A172 (cell line): ENCODE measurements at places on chromosomes 3 and 15.

GRCh38 chr3:69445024-69445423, 59.1 kb upstream of the FRMD4B start:
- DNase-seq, result peak; percentile 27

GRCh38 chr15:50783411-50783810, 17.9 kb upstream of the SPPL2A start:
- no peak for DNase-seq

- peak; percentile 68 for DNase-seq
Observed at GRCh38 chr3:101091489-101091888, 98.3 kb upstream of the ABI3BP start.

DNA sequence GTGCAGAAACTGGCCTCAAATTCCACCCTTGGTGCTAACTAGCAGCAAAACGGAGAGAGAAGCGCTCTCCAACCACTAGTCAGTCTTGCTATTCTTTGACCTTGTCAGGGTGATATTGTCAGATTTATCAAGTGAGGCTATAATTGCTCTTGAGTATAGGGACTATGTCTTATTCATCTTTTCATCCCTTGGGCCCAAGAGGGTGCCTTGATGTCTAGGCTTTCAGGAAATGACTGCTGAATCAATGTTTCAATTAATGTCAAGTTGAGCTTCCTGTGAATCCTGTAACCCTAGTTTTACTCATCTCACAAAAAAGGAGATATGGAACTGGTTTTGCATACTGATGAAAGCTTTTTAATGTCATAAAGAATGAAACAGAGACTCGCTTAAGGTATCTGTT, 701.3 kb downstream of the EDEM1 start:
- DNase-seq, result no peak

GRCh38 chr15:73986776-73987056, 5.4 kb downstream of the STOML1 start:
- no peak for DNase-seq

DNA sequence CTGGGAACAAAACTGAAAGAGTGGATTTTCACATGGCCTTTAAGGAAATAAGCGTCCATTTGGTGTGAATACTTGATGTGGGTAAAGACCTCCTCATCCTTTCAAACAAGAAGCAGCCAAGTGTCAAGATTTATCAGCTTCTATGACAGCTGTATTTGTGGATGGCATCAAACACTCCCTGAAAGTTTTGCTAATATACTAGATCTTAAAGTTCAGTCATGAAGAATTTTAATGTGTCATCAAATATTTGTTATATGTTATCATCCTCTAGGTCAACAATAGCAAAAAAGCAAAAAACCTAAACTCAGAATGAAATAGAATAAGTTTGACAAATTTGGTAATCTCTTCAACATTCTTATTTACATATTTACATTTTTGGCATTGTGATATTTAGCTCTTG, 29.1 kb upstream of the LYSMD4 start:
- no peak for DNase-seq

GRCh38 chr15:57327985-57328471, 48.3 kb upstream of the CGNL1 start:
- peak; percentile 94 for DNase-seq

GRCh38 chr3:43418601-43419272, 132.4 kb downstream of the SNRK start:
- no peak for DNase-seq

DNA sequence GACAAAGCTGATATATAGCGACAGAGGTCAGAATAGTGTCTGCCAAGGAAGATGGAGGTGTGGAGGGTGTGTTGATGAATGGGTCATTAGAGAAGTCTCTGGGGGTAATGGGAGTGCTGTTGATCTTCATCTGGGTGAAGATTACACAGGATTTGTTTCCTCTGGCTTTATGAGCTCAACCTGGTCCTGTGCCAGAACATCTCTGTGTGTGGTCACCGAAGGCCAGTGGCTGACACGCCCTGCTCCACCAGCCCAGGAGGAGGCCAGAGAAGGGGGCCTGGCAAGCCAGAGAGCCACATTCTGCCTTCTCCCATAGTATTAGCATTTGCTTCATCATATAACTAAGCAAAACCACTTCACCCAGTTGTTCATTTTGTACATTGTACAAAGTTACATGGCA, 121.1 kb downstream of the ZNF621 start:
- DNase-seq, result no peak

- DNase-seq, result no peak
Observed at GRCh38 chr3:126448893-126449180, 26.9 kb downstream of the ZXDC start.

DNA sequence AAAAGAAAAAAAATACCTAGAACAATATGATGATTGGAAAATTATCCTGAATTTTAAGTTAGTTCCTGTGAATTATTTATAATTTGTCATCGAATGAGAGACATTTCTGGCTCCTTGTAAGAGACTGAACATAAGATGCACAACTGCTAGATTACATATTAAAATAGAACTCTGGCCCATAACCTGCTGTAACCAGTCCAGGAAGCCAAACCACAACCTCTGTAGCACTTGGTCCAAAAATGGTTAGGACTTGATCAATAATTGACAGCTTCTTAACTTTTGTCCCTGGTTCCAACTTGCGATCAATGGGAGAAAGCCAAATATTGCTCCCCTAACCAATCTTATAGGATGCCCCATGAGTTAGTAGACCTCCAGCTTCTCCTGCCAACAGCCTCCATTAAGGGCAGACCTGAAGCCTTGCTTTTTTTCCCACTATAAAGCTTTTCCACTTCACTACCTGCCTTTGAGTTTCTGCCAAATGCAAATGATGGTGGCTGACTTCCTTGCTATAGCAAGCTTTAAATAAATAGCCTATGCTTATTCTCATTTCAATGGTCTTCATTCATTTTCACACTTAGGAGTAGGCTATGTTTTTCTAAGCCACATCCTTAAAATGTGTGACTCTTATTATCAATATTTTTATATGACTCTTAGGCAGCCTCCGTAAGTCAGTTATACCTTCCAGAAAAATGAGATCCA, 224.0 kb upstream of the ARHGEF26 start:
- DNase-seq, result no peak

DNA sequence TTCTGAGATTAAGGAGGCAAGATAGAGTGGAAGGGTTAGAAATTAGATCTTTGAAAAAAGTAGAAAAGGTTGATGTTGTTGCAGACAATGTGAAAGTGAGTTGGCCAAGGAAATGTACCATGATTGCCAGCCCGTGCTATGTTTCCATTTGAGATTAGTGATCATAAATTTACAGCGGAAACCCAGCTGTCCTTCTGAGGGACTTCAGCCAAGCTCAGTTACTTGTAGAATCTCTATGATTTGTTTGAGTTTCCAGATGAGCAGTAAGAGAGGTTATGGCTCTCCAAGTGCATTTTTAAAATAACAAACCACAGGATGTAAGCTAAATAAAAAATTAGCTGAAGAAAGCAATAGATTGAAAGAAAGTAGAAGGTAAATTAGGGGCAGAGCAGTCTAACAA, 54.2 kb upstream of the RBMS3 start:
- peak; percentile 14 for DNase-seq

DNA sequence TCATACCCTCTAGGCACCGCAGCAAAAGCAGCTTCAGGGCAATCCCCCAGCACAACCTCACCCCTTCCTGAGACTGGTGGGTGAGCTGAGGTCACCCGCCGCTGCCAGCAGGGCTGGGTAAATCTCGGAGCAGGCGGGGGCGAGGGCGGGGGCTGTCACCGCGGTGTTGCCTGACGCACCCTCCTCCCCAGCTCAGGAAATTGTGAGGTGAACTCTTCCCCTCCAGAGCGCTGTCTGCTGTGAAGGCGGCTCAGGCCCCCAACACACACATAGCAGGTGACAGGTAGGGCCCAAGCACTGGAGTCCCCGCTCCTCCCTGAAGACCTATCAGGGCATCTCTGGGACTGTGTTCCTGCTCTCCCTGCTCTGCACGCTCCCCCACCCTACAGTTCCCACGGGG, 30.2 kb upstream of the FURIN start:
- no peak for DNase-seq

DNA sequence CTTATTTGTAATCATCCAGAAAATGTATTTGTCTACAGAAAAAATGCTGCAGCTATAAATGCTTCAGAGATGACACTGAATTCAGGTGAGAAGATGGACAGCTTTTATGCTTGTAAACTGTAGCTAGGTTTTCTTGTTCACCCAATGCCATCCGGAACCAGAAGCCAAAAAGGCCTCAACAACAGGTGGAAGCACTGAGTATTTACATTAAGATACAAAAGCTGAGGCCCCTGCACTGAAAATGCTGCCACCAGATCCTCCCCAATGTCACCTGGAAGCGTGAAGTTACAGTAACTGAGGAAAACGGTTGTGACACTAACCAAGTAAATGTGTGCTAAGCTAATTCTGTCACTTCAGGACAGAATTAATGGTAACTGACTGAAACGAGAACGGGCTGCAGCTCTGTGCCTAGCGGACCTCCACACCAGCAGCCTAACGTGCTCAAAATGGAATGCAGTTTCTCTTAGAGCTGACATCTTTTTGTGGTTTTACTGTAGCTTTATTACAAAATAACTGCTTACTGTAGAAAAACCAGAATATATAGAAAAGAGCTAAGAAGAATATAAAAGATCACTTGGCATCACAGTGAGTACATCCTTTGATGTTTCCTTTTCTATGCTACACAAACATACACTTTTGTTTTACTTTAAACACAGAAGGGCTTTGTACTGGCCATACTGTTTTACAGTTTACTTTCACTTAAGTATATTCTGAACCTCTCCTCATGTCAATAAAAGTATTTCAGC, 7.6 kb downstream of the CHSY1 start:
- DNase-seq, result no peak

GRCh38 chr15:74400313-74400860, 32.9 kb upstream of the CYP11A1 start:
- DNase-seq, result no peak

- DNase-seq, result no peak
Observed at GRCh38 chr3:42852441-42852840, 23.2 kb downstream of the CYP8B1 start.

- no peak for DNase-seq
Observed at GRCh38 chr3:45207446-45207845, 18.6 kb downstream of the TMEM158 start.

- DNase-seq, result no peak
Observed at GRCh38 chr15:80447077-80447476, 42.9 kb downstream of the ARNT2 start.

- no peak for DNase-seq
Observed at GRCh38 chr3:139948898-139949297, 13.9 kb downstream of the CLSTN2 start.

GRCh38 chr15:47674586-47675232, 42.6 kb upstream of the SEMA6D start:
- no peak for DNase-seq

GRCh38 chr3:114253505-114253904, 16.1 kb upstream of the ZNF80 start:
- DNase-seq, result no peak

- no peak for DNase-seq
Observed at GRCh38 chr3:69204315-69204957, 82.0 kb upstream of the LMOD3 start.

DNA sequence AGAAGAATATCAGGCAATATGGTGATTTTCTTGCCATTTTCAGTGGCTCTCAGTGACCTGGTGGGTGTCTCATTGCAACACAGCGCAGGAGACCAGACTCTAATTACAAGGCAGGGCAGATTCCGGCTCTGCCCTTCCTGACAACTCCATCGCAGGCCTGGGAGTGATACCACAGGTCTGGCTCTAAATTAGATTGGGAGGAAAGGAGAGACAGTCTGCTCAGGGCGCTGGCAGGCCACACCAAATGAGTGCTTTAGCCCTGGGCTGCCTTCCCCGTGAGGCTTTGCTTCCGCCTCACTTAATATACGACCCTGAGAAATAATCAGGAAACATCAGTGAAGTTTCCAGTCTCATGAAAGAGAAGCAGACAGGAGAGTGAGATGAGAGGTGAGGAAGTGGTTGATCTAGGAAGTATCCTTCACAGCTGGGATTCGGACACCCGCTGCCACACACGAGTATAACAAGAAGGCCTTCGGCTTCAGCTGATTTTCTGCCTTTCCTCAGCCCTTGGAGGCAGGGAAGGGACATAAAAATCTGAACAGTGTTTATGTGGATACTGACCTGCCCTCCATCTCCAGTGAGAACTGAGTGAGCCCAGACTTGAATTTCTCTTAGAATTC, 73.7 kb upstream of the PROK2 start:
- no peak for DNase-seq

- no peak for DNase-seq
Observed at GRCh38 chr3:88410259-88410658, 260.5 kb downstream of the C3orf38 start.

DNA sequence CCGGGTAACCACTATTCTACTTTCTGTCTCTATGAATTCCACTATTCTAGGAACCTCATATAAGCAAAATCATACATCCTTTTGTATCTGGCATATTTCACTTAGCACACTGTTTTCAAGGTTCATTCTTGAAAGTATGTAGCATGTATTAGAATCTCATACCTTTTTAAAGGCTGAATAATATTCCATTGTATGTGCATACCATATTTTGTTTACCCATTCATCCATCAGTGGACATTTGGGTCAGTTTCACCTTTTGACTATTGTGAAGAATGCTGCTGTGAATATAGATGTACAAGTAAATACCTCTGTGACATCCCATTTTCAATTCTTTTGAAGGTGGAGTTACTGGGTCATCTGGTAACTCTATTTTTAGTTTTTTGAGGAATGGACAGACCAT, 36.6 kb upstream of the SEC22A start:
- DNase-seq, result no peak

DNA sequence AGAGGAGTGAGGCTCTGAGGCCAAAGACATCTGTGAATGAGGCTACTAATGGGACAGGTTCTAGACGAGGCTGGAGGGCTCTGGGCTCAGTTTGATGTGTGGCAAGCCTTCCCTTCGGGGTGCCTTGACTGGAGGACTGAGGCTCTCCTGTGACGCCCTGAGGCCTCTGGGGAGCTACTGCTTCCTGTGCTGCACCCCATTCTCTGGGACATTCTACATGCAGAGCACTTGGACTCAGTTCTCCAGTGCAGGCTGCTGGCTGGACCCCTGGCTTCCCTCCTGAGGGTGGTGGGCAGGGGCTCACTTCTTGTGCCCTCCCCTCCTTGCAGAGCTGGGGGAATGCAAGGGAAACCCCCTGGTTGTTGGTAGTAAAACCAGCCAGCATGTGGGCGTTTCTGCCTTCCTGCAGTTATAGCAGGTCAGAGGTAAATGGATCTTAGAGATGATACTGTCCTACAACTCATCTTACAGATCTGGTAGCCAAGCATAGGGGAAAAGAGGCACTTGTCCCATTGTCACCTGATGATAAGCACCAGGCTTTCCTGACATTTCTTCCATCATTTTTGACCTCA, 133.3 kb downstream of the CHDH start:
- DNase-seq, result no peak

DNA sequence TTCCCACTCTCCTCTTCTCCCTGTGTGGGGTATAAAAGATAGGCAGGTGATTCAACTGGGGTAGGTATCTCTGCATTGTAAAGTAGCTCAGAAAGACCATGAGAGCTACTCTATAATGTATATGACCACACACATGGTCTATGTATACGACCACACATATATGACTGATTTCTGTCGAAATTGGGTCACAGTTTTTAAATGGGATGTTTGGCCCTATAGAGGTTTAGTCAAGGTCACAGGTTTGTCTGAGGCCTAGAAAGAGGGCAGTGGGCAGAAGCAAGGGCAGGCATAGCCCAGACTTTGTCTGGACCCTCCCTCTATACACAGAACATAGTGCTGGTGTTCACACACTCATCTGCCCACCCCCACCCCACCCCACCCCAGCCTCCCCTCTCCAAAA, 4.4 kb downstream of the LAMP3 start:
- no peak for DNase-seq
